ENCODE measurements at places on chromosomes 7 and 10.

DNA sequence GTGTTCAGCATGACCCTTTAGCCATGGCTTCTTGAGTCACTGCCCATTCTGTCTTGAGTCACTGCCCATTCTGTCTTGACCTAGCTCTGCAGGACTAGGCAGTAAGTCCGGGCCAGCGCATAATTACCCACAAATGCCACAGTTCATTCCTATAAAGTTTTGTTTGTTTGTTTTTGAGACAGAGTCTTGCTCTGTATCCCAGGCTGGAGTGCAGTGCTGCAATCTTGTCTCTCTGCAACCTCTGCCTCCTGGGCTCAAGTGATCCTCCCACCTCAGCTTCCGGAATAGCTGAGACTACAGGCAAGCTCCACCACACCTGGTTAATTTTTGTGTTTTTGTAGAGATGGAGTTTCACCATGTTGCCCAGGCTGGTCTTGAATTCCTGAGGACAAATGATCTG lies 32.7 kb upstream of the TARP start:
- peak; percentile 41 for DNase-seq

DNA sequence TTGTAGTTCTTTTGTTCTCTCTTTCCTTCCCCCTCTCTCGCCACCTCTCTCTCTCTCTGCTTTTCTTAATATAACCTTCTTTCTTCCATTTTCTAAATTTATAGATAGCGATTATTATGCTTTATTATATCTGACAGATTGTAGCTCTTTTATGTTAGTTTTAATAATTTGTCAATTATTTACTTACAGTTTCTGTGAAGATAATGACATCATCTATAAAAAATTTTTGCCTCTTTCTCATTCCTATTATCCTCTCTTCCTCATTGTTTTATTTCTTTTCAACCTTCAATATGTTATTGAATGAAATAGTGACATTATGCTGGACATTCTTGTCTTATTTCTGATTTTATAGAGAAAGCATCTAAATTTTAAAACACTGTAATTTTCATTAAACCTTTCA lies 469.6 kb upstream of the NRG3 start:
- no peak for DNase-seq

GRCh38 chr10:84038035-84038434 lies 101.3 kb upstream of the GHITM start:
- no peak for DNase-seq

DNA sequence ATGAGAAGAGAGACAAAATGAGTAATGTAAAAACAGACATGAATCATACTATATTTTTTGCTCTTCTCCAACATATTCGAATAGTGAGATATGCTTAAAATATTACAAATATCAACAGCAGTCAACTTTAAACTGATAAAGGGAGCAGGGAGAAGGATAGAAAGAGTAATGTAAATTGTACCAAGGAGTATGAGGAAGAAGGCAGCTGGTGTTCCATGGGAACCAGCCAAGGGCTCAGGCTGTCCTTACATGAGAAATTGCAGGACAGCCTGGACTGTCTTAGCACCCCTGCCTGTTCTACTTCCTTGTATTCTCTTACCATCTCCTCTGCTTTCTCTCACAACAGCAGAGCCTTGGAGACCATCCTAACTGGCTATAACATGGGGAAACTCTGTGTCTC lies 128.7 kb downstream of the TSPAN12 start:
- DNase-seq, result no peak

DNA sequence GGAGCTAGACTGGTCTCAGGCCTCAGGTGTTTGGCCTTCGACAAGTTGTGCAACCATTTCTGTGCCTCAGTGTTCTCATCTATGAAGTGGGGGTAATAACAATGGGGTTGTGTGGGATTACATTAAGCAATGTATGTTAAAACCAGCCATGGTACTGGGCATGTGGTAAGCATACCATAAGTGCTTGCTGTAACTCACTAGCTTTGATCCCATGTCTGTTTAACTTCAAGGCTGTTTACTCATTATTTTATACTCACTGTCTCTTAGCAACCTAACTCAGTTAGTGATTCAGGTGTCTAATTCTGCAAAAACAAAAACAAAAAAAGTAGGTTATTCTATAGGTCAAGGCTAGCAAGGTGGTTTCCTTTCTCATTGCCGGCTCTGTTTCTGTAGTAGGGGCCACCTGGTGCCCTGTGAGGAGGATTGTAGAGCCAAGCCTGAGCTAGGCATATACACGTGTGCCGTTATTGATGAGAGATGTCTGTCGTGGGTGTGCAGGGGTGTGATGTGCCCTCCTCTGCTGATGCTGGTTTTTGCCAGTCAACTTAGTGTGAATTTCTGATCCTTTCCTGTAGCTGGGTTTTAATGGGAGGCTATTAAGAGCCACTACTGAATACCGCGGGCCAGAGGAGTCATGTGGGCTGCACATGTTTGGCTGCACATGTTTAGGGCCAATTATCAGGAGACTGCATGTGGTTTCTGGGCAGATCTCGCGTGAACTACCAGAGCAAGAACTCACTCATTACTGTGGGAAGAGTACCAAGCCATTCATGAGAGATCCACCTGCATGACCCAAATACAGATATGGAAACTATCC lies 56.2 kb downstream of the EEPD1 start:
- DNase-seq, result peak; percentile 26

- no peak for DNase-seq
These were observed 24.9 kb upstream of the PFKFB3 start for GRCh38 chr10:6177880-6178281.

DNA sequence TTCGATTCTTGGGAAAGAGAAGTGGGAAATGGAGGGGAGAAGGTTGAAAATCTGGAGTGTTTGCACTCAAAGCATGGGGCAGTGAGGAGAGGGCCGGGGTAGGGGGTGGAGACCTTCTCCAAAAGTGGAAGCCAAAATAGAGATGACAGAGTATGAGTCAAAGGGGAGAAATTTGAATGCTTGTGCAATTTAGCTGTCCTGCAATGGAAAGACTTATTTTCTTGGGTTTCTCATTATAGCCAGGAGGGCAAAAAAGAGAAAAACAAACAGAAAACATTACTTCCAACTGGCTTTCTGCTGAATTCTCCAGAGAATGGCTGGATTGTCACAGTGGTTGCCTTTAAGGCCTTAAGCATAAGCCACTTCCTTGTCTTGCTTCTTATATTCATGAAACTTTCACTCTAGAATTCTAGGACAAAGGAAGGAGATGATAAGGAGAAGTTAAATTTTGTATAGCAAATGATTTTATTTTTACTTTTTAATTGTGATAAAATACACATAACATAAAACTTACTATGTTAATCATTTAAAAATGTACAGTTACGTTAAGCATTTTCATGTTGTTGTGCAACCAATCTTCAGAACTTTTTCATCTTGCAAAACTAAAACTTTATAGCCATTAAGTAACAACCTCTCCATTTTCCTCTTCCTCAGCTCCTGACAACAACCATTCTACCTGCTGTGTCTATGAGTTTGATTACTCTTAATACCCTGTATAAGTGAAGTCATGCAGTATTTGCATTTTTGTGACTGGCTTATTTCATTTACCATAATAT lies 100.2 kb downstream of the GPR85 start:
- peak; percentile 80 for DNase-seq

DNA sequence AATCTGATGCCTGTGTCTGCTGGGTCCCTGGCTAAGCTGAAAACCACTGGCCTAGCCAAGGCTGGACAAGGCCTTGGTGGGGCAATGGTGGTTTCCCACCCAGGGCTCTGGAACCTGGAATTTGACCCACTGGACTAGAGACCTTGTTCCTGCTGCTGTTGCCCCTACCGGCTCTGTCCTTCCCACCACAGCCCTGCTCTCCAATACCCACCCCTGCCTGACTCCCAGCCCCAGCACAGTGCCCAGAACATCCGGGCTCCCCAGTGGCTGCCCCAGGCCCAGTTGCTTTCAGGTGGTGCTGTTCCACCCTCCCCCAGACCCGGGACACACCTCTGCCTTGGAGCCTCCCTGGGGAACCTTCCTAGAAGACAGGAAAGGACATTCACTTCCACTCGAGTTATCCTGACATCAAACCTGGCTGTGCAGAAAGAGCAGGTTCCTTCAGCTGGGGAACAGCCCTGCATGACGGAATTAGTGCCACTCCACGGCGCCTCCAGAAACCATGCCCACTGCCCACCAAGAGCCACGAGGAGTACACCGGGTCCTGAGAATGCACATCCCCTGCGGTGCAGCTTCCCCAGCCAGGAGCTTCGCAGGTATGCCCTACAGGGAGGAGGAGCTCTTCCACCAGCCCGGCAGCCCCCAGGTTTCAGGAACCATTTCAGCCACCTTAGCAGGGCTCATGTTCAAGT lies 152.8 kb downstream of the OAT start:
- DNase-seq, result no peak

- DNase-seq, result no peak
These were observed 46.4 kb downstream of the TMEM26 start for GRCh38 chr10:61406736-61407135.

- DNase-seq, result no peak
These were observed 17.0 kb downstream of the CHST12 start for GRCh38 chr7:2420216-2420933.

DNA sequence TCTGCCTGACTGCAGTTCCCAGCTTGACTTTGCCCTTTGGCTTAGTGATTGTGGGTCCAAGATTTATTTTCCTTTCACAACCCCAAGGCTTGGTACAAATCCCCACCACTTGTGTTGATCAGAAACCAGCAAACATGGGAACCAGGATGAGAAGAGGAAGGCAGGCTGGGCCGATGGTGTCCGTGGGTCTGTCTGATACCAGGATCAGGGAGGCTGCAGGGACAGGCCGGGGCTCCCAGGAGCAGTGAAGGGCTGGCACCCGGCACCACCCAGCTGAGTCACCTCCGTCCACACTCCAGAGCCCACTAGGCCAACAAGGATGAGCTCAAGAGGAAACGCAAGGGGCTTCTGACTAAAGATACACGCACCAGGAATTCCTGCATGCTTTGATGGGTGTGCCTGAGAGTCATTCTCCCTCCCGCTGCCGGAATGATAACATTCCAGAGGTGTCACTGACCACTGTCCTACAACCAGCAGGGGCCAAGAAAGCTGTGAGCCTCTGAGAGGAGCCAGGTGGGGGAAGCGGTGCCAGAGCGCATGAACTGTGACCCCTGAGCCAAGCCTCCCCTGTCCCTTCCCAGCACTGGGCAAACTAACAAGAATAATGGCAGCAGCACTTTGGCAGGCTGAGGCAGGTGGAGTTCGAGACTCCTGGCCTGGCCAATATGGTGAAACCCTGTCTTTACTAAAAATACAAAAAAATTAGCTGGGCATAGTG lies 29.2 kb upstream of the PROSER2 start:
- peak; percentile 49 for DNase-seq

DNA sequence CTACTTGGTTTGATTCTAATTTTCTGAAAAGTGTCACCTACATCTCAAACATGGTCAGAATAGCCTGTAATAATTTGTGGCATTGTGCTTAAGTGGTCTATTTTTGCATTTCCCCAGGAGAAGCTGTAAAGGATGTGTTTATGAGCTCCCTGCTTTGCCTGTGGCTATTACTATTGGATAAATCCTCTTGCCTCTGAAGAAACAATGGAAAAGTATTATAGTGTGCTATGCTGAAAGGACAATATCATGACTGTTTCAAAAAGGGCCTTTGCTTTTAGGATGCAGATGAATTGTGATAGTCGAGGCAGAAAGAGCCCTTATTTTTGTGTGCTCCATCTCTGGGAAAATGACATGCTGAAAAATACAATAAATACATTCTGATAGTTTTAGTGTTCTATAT lies 94.1 kb upstream of the ARMC3 start:
- no peak for DNase-seq

GRCh38 chr7:148204639-148205304 lies 385.8 kb upstream of the C7orf33 start:
- no peak for DNase-seq

DNA sequence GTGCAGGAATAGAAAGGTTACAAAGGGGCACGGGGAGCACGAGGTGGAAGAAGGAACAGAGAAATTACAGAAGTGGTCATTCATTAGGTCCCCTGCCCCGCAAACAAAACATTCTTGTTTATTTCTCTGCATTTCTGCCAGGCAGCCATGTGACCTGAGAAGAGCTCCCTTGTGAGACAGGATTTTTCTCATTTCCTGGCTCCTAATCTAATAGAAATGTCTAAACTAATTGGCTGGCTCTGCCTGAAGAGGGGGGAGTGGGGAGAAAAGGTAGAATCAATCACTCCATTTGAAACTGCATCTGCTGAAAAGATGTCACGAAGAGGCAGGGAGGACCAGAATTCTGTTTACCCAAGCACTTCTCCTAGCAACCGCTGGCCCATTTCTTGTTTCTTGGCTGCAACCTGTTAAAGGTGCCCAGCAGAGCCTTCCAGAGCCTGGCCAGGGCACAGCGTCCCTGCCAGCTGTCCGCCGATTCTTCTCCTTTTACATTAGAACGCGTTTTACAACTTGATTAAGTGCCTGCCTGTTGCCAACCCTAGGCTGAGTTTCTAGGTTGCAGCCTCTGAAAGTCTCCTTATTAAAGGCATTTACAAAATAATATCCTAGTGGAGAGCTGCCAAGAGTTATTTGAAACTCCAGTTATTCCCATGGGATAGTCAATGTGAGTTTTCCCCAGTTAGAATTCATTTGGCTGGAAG lies 1227.6 kb downstream of the TYW1 start:
- no peak for DNase-seq

DNA sequence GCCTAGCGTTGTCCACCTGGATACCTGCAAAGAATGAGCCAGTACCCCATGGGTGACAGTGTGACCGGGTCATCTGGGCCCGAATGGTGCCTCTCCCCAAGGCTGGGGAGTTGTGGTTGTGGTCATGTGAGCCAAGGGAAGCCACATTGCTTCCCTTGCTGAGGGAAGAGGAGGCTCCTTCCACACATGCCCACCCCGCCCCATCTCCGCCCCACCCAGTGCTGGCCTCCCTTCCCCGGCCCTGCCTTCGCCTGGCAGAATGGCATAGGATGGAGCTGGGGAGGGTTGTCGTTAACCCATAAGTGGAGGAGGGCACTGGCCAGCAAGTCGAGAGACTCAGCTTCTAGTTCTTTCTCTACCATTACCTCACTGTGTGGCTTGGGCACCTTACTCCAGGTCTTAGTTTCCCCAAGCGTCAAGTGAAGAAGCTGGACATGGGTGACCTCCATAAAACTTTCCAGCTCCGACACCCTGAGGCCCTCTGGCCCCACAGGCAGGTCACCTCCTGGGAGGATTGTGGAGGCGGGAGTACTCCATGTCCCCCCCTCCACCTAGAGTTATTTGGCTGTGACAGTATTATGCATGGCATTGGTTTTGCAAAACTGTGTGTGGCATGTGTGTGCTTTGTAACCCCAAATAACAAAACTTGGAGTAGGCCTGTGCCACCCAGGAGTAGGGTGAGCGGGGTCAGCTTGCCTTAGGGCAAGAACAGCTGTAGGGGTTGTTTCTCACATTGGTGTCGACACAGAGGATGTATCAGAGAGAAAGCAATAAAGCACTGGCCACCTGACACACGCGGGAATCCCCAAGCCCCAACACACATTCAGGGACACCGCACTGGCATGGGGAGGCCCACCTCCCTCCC lies 90.5 kb upstream of the MACROH2A2 start:
- DNase-seq, result no peak

GRCh38 chr7:12322284-12322902 lies 81.3 kb downstream of the VWDE start:
- DNase-seq, result peak; percentile 35

DNA sequence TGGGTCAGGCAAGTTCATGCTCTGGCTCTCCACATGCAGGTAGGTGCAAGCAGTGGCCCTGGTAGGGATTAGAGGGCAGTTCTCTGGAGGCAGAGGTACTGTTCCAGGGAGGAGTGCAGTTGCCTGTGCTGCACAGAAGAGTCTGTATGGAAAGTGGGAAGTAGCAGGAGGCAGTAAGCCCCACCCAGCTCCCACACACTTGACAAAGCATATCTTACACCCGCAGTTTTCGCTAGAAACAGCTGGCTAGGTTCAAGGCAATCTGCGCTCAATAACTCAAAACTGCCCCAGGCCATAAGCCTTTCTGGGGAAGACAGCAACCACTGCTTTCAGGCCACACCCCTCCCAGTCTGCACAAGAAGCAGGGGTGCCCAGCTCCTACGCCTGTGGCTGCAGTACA lies 33.1 kb upstream of the ARMC3 start:
- DNase-seq, result no peak
